ENCODE measurements at places on chromosomes 7 and 10.

DNA sequence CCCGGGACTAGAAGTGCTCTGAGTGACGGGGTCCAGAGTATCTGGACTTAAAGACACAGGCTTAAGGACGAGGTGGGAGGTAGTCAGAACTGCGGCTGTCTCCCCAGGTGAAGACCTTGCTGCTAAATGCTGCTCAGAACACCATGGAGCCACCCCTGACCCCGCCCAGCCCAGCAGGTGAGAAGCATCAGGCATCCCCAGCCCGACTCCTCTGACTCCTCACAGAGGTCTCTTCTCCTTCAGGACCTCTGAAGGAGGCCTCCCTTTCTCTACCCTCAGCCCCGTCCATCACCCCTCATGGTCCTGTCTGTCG is 5.8 kb downstream of the NFKB2 start:
- DNase-seq: no peak

- DNase-seq: no peak
Observed at GRCh38 chr10:99914236-99914635, 95.5 kb downstream of the DNMBP start.

DNA sequence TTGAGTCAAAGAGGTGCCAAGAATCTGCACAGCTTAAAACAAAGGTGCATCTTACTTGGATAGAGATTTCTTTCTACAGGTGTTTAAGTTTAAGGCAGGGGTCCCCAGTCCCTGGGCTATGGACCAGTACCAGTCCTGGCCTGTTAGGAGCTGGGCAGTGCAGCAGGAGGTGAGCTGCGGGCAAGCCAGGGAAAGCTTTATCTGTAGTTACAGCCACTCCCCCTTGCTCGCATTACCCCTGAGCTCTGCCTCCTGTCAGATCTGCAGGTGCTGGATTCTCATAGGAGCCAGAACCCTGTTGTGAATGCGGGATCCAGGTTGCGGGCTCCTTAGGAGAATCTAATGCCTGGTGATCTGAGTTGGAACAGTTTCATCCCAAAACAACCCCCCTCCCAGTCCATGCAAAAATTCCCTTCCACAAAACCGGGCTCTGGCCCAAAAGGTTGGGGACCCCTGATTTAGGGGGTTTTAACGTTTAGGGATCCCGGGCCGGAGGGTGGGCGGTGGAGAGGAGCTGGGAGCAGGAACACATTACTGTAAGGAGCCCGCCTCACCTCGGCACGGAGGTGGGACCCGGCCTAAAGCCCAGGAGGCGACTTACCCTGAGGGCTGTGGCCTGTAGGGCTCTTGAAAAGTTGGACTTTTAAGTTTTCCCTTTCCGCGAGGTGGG is 60.2 kb downstream of the ZNF467 start:
- DNase-seq: no peak

GRCh38 chr7:120060875-120061274 is 212.1 kb upstream of the KCND2 start:
- no peak for DNase-seq

GRCh38 chr10:86644794-86645445 is 9.4 kb upstream of the OPN4 start:
- no peak for DNase-seq

DNA sequence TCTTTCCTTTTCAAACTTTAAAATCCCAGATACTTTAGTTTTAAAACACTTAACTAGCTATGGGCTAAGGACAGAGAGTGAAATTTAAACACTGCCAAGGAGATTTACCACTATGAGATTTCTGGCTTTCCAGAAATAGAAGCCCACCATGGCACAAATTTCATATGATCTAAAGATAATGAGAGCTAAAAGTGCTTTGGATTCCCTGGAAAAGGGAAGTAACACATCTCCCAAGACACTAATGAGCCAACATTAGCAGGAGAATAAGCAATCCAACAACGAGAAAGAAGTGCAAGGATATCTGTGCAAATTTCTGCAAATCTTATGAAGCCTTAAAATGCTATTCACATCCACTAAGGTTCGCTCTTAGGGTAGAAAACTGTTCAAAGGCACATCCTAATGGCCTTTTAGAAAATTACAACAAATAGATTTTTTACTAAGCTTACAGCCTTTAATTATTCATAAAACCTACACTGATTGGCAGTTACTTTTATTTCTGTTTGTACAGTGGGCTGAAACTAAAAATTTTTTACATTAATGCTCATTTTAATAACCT is 100.3 kb downstream of the RAPGEF5 start:
- no peak for DNase-seq

DNA sequence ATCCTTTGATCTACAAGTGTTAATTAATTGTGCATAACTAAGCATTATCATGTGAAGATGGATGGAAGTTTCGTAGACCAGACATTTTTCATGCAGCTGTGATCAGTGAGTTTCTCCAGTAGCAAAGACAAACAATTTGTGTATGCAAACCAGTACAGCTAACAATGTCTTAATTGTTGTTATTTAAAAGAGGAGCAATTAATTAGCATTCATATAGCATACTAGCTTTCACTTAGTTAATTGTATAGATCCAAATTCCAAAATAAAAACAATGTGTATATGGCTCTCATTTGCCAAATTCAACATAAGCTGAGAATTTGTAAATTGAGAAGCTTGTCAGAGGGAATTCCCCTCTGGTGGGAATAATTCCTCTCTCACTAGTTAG is 22.6 kb upstream of the PRKCQ start:
- no peak for DNase-seq

DNA sequence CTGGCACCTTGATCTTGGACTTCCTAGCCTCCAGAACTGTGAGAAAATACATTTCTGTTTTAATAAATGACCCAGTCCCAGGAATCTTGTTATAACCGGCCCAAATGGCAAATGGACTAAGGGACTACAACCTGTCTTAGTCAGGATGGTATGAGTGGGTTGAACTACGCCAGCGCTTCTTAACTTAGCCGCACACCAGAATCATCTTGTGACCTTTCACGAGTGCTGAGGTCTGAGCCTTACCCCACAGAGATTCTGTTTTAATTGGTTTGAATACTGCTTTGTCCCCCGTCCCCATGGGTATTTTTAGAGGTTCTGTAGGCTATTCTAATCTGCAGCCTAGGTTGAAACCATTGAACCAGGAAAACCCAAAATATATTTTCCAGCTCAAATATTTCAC is 48.0 kb downstream of the PFKFB3 start:
- no peak for DNase-seq

- no peak for DNase-seq
Observed at GRCh38 chr10:20970708-20971107, 73.6 kb upstream of the NEBL start.

DNA sequence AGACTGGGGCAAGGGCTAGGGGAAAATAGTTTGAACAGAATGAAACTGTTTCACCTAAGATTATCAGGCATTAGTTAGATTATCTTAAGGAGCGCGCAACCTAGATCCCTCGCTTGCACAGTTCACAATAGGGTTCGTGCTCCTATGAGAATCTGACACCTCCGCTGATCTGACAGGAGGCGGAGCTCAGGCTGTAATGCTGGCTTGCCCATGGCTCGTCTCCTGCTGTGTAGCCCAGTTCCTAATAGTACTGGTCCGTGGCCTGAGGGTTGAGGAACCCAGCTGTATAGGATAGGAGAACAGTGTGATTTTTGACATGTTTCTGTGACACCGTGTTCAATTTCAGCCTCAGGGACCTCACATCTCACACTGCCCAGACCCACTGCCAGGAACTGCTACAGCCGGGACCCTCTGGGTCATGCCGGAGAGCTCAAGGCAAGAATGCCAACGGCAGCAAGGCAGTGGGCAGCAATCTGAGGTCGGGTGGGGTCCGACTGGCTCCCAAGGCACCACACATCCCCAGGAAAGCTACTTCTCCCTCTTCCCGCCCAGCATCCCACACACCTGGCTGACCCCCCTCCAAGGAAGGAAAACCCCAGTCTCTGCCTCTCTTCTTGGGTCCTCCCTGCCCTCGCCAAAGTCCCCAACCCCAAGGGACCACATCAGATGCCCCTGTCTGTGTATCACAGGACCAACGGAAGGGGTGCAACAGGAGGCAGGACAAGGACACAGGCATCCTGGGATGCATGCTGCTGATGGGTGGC is 31.7 kb downstream of the CAMK2B start:
- no peak for DNase-seq

GRCh38 chr10:124287071-124287685 is 131.5 kb downstream of the OAT start:
- DNase-seq: no peak

DNA sequence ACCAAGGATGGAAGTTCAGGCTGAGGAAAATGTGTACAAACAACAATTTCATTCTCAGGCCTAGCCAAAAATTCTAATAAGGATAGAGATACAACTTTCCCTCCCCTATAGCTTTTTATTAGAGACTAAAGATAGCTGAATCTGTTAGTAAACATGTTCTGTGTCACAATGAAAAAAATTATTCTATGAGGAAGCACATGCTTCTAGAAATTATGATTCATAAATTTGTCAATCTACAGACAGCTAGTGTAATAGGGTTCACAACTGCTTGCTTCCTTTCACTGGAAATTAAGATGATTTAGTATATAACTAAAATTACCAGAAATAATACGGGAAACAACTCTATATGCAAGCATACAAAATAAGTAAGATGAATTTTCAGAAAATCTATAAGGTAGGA is 56.6 kb downstream of the CCDC3 start:
- DNase-seq: no peak

DNA sequence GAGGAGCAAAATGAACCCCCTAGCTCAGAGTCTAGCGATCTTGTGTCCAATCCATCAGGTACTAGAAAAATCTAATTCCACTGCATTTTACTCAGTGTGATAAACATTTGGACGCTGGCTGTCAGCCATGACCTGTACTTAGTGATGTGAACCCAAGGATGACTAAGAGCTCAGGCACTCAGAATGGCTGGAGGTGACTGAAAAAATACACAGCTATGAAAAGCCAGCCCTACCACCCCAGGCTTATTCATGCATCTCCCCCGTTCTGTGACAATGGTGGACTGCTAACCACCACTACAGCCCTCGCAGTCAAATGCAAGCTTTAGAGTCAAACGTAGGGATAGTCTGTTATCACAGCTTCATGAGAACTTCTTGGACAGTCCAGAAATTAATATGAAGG is 14.9 kb downstream of the AFAP1L2 start:
- no peak for DNase-seq

- DNase-seq: no peak
Observed at GRCh38 chr7:70346844-70347462, 748.7 kb downstream of the AUTS2 start.

DNA sequence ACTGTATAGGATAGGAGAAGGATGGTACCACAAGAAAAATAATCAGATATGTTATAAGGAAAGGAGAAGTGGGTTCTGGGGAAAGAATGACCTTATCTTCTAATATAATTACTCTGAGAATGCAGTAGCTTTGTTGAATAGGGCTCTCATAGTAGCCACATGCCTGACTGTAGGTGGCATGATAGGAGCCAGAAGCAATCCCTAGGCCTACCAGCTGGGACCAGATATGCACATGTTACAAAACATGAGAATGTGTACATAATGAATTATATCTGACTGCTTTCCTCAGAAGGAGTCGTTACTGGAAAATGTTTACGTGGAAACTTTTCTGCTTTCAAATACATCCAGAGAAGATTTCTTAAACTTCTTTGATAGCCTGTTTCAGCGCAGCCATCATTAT is 53.2 kb upstream of the FAM3C start:
- DNase-seq: no peak

GRCh38 chr7:157494506-157495176 is 157.8 kb downstream of the DNAJB6 start:
- no peak for DNase-seq

DNA sequence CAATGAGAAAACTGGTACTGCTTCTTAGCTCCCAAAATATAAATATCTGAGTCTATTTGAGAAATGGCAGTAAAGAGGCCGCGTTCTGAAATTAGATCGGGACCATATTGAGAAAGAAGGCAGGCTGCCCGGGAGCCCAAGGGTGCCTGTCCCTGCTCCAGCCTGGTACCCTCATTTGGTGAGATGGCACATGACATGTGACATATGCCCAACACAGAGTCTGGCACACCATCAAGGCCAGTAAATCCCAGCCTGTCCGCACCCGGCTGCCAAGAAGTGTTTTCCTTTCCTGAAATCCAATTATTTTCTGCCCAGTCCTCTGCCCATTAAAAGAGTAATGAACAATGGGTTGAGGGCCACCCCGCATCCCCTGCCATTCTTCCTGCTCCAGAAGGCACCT is 66.4 kb downstream of the CDH23 start:
- DNase-seq: no peak

Data from AG08395 (cell line).